ENCODE measurements at places on chromosomes 2 and 18. TPM values are rescaled to one million over a fixed set of nuclear protein-coding genes. Genes with fewer than 3 reads are reported as not detected.
A peak's percentile ranks its signal among the peaks of the same experiment; 100 is the strongest.

DNA sequence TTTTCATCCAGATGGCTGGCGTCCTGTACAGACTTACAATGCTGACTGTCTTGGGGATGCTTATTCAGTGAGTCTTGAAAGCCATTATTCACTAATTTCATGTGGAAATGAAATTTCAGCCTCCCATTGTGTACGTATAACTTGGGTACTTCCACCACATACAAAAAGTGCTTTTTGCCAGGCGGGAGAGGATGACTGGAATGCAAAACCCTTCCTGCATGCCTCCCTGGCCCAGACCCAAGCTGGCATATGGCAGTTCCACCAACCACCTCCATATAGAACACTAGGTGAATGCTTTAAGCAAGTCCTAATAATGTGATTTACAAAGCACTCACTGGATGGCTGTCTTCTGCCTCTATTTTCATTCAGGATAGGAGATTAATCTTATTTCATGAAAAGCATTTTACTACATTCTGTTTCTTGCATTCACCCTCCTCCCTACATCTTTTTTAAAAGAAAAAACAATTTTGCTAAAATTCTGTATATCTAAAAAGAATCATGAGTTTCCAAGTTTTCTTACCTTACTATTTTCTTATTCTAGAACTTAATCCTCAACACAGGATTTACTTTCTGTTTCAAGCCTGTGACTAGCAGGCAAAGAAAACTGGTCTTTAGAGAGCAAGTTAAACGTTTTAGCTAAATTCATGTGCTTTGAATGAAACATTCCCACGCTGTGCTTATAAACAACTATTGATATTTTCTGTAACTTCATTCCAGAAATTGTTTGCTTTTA, 327.6 kb downstream of the NCKAP5 start:
- no peak for DNase-seq

DNA sequence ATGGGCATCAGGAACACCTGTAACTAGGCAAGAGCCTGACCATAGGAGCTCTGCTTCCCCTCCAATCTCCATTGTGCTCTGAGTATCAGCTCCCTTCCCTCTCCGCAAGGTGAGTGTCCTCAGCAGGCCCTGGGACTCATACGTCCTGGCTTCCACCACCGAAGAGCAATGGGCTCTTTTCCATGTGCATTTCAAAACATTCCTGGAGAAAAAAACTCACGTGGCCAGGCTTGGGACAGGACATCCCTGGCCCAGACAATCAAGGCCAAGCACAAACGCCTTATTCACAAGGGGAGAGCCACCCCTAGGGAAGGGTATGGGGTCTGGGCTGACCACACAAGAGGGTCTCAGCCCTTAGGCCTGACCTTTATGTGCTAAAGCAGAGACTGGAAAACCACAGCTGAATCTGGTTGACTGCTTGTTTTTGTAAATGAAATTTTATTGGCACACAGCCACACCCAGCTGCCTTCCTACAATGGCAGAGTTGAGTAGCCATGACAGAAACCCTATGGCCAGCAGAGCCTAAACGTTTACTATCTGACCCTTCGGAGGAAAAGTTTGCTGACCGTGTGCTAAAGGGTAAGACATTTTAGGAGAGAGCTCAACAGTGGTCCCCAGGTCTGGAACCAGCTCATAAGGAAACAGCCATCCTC, 175.7 kb upstream of the ARL4C start:
- no peak for DNase-seq

The FAP gene
- total RNA-seq = 8.7 TPM

- DNase-seq = no peak
These were observed 15.4 kb downstream of the NAB1 start for GRCh38 chr2:190664240-190664639.

The TEX44 gene
- not detected for total RNA-seq

GRCh38 chr2:237500681-237501424, 13.8 kb downstream of the MLPH start:
- peak; percentile 89 for DNase-seq

The CHRND gene
- not detected for total RNA-seq

The FARSB gene
- 44.8 TPM for total RNA-seq

The FHOD3 gene
- total RNA-seq = 5.3 TPM

DNA sequence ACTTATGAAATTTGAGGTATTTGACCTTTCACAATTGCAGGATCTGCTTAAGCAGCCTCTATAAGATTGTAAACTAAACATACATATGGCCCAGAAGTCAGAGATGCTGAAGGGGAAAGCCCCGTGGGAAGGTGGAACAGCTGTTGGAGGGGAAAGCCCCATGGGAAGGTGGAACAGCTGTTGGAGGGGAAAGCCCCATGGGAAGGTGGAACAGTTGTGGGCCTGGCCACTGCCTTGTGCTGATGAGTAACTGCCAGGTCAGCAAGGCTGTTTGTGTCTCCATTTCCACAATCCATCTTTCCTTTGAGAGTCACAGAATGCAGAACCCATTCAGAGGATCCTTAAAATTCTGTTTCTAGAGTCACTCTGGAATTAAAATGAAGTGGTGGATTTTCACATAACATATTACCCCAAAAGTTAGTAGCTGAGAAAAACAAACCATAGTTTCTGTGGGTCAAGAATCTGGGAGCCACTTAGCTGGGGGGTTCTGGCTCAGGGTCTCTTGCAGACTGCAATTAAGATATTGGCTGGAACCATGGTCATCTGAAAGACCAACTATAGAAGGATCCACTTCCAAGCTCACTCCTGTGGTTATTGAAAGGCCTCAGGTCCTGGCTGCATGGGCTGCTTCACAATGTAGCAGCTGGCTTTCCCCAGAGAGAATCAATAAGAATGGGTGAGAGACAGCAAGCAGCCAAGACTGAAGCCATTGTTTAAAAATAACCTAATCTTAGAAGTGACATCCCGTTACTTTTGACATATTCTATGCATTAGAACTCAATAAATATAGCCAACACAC, 86.6 kb upstream of the CAVIN2 start:
- DNase-seq = peak; percentile 30

DNA sequence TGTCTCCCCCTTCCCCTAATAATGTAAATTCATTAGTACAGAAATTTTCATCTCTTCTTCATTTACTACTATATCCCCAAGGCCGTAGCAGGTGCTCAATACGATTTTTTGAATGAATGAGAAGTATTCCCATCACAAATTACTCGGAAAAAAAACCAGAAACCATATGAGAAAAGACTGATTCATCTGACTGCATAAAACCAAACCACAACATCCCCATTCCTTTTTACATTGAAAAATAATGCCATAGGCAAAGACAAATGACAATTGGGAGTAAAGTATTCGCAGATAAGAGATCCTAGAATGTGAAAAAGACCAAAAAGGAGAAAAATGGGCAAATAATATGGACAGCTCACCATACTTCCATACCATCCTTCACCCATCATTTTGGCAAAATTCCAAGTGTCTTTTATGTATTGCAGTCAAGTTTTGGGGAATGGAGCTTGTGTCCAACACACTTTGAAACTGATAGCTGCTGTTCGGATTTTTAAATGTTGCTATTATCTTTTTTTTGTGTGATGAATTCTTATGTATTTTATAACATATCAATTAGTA, 1.5 kb downstream of the ZC3H8 start:
- DNase-seq = no peak

GRCh38 chr2:176137906-176138305, 8.4 kb downstream of the HOXD8 start:
- no peak for DNase-seq

GRCh38 chr18:8515142-8515865, 93.9 kb upstream of the RAB12 start:
- no peak for DNase-seq

GRCh38 chr2:84022810-84023431, 436.2 kb downstream of the SUCLG1 start:
- DNase-seq = peak; percentile 79

The MREG gene
- total RNA-seq = 6.8 TPM

The SESTD1 gene
- total RNA-seq = 58.5 TPM

The CYP1B1 gene
- 53.3 TPM for total RNA-seq

The CDH20 gene
- not detected for total RNA-seq

The KIAA2012 gene
- total RNA-seq = not detected

- DNase-seq = peak; percentile 24
These were observed 24.0 kb upstream of the GLI2 start for GRCh38 chr2:120711694-120712093.

The SLC11A1 gene
- total RNA-seq = 0.09 TPM

The DOK1 gene
- 4.6 TPM for total RNA-seq

The HOXD13 gene
- not detected for total RNA-seq

DNA sequence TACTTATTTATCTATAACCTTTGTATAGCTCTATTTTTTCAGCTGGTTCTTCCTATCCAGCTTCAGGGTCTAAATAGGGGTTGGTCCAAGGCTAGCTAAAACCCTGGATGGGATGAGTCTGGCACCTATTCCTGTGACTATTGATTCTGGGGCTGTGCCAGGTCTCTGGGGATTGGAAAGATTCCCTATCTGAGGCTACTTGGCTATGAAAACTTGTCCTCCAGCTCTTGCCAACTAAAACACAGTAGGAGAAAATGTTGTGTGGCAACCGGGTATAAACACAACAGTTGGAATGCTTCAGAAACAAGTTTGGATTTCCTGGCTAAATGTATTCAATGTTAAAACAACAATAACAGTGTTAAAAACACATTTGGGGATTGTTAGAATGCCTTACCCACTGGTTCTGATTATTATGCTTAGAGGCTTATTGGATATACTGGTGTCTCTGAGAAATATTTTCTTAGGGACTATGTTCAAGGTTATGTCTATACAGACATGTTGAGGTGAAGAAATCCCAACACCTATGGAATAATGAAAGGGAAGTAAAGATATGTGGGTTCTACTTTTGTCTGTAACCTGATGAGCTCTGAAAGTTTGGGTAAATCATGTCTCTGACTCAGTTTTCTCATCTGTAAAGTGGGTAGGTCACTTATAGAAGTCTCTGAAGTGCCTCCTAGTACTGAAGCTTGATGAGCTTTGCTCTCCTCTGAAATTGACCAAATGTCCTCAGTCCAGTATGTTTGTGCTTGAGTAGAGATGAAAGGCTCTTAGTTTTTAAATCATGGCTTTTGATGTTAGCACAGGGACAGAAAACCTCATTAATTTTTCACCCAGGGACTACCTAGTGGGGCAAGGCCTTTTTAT, 460.7 kb downstream of the MTX2 start:
- DNase-seq = peak; percentile 81

The IL36RN gene
- not detected for total RNA-seq

- DNase-seq = no peak
These were observed 706 bp downstream of the LAMA1 start for GRCh38 chr18:7116792-7117389.

The C2orf66 gene
- 0.98 TPM for total RNA-seq

The ASXL3 gene
- not detected for total RNA-seq

The MSTN gene
- 0.09 TPM for total RNA-seq

DNA sequence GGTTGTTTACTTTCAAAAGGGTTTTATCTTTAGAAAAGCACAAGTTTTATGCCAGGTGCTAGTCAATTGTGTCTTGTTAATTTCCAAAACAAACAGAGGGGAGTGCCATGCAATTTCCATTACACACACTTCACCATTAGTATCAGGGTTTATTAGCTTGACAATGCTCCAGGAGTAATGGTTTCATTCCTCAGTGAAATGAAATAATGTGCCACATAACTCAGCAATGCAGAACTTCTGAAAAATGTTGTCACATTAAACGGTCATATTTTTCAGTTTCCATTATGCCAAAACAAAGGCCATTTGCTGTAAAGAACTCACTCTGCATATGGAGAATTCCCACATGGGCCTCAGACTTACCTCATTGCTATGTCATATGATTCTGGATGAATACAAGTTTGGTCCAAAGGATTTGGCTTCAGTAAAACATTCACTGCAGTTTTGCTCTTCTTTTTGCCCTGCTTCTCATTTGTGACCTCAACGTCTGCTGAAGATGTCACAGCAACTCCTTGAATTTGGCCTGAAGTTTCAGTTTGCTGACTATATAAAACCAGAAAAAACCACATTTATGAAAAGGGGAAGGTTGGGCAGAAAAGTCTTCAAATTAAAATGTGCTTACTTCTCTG, 198.2 kb downstream of the SRBD1 start:
- no peak for DNase-seq

GRCh38 chr2:38301969-38302702, 74.9 kb downstream of the ATL2 start:
- DNase-seq = no peak

The DUSP11 gene
- 45.0 TPM for total RNA-seq

GRCh38 chr2:201450954-201451291, 335 bp downstream of the TRAK2 start:
- no peak for DNase-seq

GRCh38 chr2:70124983-70125480, 37.8 kb downstream of the PCBP1 start:
- peak; percentile 30 for DNase-seq

DNA sequence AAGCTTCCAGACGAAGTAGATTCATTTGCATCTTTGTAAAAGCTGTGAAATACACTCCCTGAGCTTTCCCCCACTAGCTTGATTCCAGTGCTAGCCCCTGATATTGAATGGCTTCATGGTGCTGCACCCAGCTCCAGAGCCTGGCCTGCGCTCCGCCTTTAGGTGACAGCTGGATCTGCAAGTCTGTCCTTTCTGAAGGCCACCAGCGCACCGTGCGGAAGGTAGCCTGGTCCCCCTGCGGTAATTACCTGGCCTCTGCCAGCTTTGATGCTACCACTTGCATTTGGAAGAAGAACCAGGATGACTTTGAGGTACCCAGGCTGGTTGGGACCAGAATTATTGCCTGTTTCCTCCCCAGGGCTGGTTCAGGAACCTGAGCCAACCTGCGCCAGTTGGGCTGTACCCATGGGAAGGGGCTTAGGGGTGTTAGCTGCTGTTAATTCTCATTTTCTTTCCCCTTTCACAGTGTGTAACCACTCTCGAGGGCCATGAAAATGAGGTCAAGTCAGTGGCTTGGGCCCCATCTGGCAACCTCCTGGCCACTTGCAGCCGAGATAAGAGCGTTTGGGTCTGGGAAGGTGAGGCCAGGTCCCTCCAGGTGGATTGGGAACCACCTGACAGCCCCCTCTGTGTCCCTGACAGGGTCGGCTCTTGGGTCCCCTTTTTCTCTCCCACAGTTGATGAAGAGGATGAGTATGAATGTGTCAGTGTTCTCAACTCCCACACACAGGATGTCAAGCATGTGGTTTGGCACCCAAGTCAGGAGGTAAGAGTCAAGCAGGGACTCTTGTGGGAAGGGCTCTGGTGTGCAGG, 1.3 kb downstream of the CIAO1 start:
- DNase-seq = peak; percentile 34
